ENCODE measurements at places on chromosomes 11 and 22. TPM values are rescaled to one million over a fixed set of nuclear protein-coding genes. Genes with fewer than 3 reads are reported as not detected.

DNA sequence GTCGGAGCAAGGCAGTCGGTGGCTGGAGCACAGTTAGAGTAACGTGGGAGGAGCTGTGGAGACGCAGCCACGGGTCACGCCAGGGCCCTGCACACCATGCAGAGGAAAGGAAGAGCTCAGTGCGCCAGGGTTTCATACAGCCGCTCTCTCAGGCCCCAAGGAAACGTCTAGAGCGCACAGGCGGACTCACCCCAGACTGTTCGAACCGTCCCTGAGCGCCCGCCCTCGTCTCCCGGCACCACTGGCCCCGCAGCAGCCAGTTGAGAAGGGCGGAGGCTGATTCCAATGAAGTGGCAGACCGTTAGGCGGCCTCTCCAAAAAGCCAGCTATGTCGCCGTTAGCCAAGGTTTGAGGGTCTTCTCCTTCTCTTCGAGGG, 483 bp upstream of the HYLS1 start:
- no peak for DNase-seq

GRCh38 chr11:46559815-46560214, 34.0 kb downstream of the AMBRA1 start:
- DNase-seq, result no peak

GRCh38 chr22:44207173-44207980, 26.7 kb downstream of the PARVG start:
- DNase-seq, result no peak

GRCh38 chr11:67276781-67277230, 10.5 kb downstream of the GRK2 start:
- peak; percentile 57 for DNase-seq

GRCh38 chr11:118921929-118922744, 3.6 kb downstream of the BCL9L start:
- DNase-seq, result peak; percentile 77

GRCh38 chr11:117743121-117743815, 53.7 kb downstream of the DSCAML1 start:
- peak; percentile 39 for DNase-seq

DNA sequence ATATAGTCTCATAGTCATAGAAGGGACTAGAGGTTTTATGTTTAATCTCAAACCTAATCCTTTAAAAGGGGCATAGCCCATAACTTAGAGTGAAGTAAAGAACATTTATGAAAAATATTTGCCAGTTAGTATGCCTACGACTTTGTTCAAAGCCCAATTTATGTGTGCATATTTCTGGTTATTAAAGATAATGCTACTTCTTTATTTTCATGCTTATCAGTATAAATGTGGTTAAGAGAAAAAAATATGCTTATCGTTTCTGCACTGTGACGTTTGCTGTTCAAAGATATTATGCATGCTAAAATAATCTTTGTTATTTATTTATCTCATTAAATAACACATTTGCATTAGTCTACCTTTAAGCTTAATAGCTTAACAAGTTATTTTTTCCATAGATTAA, 343.9 kb downstream of the DYNC2H1 start:
- no peak for DNase-seq

GRCh38 chr11:95276139-95276538, 45.1 kb upstream of the SESN3 start:
- no peak for DNase-seq

- no peak for DNase-seq
Observed at GRCh38 chr11:127674754-127675153, 674.2 kb upstream of the KIRREL3 start.

GRCh38 chr22:43263645-43264514, 76.9 kb upstream of the TTLL12 start:
- peak; percentile 96 for DNase-seq

- DNase-seq, result no peak
Observed at GRCh38 chr11:11247086-11247485, 106.0 kb downstream of the CSNK2A3 start.

GRCh38 chr11:18312012-18312411, 9.9 kb downstream of the HPS5 start:
- no peak for DNase-seq

DNA sequence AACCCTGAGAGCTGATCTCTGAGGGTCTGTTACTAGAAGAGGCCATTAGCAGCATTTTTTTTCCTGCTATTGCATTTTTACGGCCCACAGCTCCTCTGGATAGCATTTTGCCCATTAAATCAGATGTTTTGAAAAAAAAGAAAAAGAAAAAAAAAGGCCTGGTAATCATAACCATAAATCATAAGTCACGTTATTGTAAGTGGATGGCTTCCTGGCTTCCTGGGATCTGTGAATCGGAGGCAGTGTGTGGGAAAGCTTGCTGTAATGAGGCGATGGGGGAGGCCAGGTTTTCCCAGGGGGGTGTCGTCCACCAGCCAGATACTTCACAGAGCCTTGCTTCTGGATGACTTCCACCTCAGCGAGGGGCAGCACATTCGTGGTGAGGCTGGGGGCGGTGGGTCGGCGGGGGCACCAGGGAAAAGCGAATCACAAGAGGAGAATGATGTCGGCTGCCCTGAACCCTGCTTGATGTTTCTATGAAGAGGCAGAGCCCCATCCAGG, 106.5 kb upstream of the SYT13 start:
- no peak for DNase-seq

- peak; percentile 16 for DNase-seq
Observed at GRCh38 chr11:121575250-121575962, 122.6 kb upstream of the SORL1-AS1 start.

DNA sequence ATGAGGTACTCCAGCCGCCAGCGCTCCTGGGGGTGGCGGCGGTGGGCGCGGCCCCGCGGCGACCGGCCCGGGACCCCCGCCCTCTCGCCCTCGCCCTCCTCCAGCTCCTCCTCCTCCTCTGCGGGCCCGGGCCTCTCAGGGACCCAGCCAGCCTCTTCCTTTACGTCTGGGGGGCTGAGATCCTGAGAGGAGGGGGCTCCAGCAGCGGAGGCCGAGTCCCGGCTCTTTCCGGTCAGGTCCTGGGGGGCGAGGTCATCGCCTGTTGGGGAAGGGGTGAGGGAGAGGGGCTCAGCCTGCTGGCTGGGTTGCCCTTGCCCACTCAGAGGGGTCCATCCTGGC, 4.3 kb downstream of the ZFTA start:
- DNase-seq, result no peak

- DNase-seq, result no peak
Observed at GRCh38 chr11:133843454-133843987, 1.8 kb downstream of the SPATA19 start.

DNA sequence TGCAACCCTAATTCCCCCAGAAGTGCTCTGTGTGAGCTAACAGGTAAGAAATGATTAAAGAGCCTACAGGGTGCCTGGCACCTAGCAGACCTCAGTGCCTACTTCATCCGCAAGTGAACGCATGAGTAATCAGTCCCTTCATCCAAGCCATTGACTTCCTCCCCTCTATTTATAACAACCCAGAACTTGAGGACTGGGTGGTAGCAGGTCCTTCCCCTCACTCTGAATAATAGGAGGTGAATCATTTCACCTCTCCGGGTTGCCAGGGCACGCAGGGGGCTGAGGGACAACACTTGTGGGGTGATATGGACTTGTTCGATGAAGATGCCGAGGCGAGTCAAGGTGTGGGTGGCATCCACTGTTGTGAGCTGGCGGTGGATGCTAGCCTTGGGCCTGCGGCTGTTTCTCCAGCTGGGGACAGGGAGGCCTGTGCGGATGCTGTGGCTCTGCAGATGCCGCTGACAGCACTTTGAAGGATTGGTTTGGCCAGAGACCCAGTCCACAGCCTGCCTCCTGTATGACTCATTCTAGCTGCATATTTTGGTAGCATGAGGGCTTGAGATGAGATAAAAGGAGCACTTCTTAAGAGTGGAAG, 11.7 kb upstream of the SORL1-AS1 start:
- peak; percentile 95 for DNase-seq

GRCh38 chr11:88680806-88681205, 343.3 kb upstream of the CTSC start:
- DNase-seq, result peak; percentile 4

GRCh38 chr11:47033439-47033838, 96.9 kb downstream of the CSTPP1 start:
- no peak for DNase-seq

DNA sequence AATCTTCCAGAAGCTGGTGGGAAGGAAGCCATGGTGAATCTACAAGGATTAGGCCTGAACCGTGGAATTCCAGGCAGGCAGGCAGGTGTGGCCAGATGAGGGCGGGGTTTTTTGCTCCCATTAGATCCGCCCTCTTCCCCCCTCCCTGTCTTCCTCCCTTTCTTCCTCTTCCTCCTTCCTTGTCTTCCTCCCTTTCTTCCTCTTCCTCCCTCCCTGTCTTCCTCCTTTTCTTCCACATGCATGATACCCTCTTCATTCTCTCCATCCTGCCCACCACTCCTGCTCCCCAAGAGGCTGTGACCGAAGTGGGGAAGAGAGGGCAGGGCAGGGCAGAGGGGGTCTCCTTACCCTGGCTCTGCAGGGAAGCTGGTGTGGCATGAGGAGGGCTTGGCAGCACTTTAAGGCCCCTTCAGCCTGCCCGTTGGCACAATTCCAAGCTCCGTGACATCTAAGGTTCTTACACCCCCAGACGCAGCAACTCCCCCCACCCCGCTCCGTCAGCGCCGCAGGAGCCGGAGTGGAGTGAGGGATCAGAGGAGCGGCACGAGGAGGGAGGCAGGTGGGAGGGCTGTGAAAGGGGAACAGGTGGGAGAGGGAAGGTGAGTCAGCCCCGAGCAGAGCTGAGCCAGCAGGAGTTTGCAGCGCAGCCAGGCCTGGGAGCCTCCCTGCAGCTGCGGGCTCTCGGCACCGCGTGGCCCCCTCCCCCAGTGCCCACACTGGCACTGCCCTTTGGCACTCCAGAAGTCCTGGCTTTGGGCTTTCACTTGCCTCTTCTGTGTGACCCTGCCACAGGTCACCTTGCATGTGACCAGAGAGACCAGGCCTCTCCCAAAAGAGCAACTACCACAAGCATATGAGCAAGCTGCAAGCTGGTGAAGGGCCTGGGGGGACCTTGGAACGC, 32.1 kb downstream of the KCNJ4 start:
- no peak for DNase-seq

GRCh38 chr11:71843858-71844257, 10.9 kb downstream of the DEFB108B start:
- DNase-seq, result no peak

Gene ANKK1
- total RNA-seq, result 0.06 TPM

Gene CCDC81
- total RNA-seq, result 0.29 TPM

Gene ZNRF3
- 2.8 TPM for total RNA-seq

Gene GGT1
- total RNA-seq, result 15.2 TPM

Gene NXPE2
- not detected for total RNA-seq

Gene OR8D1
- total RNA-seq, result not detected

Gene C22orf15
- not detected for total RNA-seq
